WTC11 (cell line): ENCODE measurements at places on chromosomes 1 and 21. TPM values are rescaled to one million over a fixed set of nuclear protein-coding genes. Genes with fewer than 3 reads are reported as not detected.
A peak's percentile ranks its signal among the peaks of the same experiment; 100 is the strongest.

DNA sequence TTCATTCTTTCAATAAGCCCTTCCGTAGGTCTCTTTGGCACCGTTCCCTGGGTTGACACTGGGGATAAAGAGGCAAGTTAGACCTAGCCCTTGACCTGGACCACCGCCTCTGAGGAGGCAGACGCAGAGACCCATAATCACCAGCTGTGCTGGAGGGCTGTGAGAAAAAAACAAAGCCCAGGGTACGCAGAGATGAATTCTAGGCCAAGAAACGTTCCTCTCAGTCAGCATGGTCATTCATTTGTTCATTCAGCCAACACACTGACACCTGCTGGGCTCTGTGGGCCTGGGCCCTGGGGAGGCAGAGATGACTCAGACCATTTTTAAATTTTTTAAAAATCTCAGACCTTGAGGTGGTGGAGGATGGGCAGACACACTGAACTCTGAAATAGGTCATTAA is 26.3 kb upstream of the TRABD2B start:
- H3K36me3 ChIP-seq: no peaks in the 10 kb centered on the region
- peaks cover 30% of the 10 kb centered on the region for H3K27me3 ChIP-seq
- no peak for DNase-seq

DNA sequence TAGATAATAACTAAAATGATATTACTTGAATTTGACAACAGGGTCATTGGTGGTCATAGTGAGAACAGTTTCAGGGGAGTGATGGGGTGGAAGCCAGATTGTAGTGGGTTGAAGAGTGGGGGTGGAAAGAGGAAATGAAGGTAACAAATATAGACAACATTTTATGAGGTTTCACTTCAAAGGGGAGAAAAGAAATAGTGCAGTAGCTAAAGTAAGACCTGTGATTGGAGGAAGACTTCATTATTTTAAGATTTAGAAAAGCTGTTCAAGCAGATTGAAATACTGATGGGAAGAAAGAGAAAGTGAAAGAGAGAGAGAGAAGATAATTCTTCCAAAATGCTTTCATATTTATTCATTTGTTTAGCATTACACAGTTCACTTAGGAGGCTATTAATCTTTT is 52.0 kb upstream of the KCNA3 start:
- H3K4me3 ChIP-seq: no peak overlapping the region
- H3K4me1 ChIP-seq: peaks cover 18% of the 10 kb centered on the region
- H3K36me3 ChIP-seq: no peaks in the 10 kb centered on the region
- no peak for DNase-seq
- no peak overlapping the region for H3K27ac ChIP-seq

- H3K4me3 ChIP-seq: no peak overlapping the region
- H3K4me1 ChIP-seq: peaks cover 21% of the 10 kb centered on the region
- DNase-seq: no peak
- no peaks in the 10 kb centered on the region for H3K36me3 ChIP-seq
- H3K27ac ChIP-seq: no peak overlapping the region
Observed at GRCh38 chr1:151002051-151002450, 4.7 kb downstream of the MINDY1 start.

- H3K27me3 ChIP-seq: peaks cover 55% of the 10 kb centered on the region
- H3K27ac ChIP-seq: no peak overlapping the region
- no peaks in the 10 kb centered on the region for H3K36me3 ChIP-seq
- no peak overlapping the region for H3K4me3 ChIP-seq
- H3K4me1 ChIP-seq: peaks cover 16% of the 10 kb centered on the region
Observed at GRCh38 chr1:209546390-209547085, 37.0 kb upstream of the CAMK1G start.

GRCh38 chr1:229254910-229255541 is 15.9 kb upstream of the RAB4A start:
- no peak overlapping the region for H3K4me3 ChIP-seq
- DNase-seq: no peak
- H3K4me1 ChIP-seq: peaks cover 45% of the 10 kb centered on the region
- peak overlapping the region; percentile 69; the same call in 1 of the 2 replicates for H3K27ac ChIP-seq
- H3K27me3 ChIP-seq: no peaks in the 10 kb centered on the region

- DNase-seq: no peak
- H3K27ac ChIP-seq: no peak overlapping the region
- H3K36me3 ChIP-seq: no peaks in the 10 kb centered on the region
- H3K4me3 ChIP-seq: no peak overlapping the region
Observed at GRCh38 chr1:245578308-245578707, 423.5 kb downstream of the KIF26B start.

Gene FHAD1
- total RNA-seq: 2.6 to 3.0 TPM (median 2.9 TPM) in 3 replicates

Gene TNFRSF18
- 0.83 to 1.2 TPM (median 1.1 TPM) in 3 replicates for total RNA-seq

Gene OR6K3
- total RNA-seq: not detected in 3 replicates

Gene TMPRSS15
- not detected in 3 replicates for total RNA-seq
